ENCODE measurements at places on chromosomes 5 and 9.

GRCh38 chr5:143025971-143026370 lies 255.8 kb downstream of the ARHGAP26 start:
- no peak for DNase-seq

DNA sequence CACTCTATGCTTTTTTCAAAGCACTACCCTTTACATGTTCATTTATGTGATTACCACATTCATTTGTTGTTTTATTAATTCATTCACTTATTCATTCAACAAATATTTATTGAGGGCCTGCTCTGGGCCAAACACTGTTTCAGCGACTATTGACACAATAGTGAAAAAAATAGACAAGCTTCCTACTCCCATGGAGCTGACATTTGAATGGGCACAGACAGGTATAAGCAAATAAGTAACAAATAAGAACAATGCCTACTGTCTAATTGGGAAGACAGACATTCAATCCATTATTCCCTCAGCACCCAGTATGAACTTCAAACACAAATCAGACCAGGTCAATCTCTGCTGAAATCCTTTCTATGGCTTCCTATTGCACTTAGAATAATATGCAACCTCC lies 156.9 kb upstream of the NR3C1 start:
- DNase-seq: no peak

GRCh38 chr5:160341309-160341870 lies 29.0 kb upstream of the CCNJL start:
- DNase-seq: no peak

DNA sequence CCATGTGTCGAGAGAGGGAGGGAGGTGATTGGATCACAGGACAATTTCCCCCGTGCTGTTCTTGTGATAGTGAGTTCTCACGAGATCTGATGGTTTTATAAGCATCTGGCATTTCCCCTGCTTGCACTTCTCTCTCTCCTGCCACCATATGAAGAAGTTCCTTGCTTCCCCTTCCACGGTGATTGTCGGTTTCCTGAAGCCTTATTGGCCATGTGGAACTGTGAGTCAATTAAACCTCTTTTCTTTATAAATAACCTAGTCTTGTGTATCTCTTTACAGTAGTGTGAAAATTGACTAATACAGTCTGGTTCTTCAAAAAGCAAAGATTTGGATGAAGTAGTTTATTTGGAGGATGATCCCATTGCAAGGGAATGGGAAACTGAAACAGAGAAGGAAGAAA lies 11.3 kb upstream of the MIER3 start:
- no peak for DNase-seq

GRCh38 chr5:2701592-2701991 lies 49.9 kb downstream of the IRX2 start:
- DNase-seq: no peak

DNA sequence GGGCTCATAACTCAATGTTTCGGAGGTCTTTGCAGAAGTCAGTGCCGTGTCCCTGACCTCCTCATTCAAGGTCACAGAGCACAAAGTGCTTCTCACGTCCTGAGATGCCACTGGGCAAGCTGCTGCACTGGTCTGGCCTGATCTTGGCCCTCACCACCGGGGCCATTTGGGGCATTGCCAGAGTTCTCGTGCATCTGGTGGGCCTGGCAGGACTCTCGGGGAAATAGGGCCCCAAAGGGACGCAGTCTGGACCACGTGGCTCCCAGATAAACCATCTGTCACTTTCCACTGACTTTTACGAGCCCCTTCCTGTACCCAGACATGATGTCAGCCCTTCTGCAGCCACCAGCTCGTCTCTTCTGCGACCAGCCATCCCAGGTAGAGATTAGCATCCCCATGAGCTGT lies 54.8 kb downstream of the HRH2 start:
- no peak for DNase-seq

- no peak for DNase-seq
Measured at GRCh38 chr5:109413458-109413857, 3.7 kb upstream of the PJA2 start.

DNA sequence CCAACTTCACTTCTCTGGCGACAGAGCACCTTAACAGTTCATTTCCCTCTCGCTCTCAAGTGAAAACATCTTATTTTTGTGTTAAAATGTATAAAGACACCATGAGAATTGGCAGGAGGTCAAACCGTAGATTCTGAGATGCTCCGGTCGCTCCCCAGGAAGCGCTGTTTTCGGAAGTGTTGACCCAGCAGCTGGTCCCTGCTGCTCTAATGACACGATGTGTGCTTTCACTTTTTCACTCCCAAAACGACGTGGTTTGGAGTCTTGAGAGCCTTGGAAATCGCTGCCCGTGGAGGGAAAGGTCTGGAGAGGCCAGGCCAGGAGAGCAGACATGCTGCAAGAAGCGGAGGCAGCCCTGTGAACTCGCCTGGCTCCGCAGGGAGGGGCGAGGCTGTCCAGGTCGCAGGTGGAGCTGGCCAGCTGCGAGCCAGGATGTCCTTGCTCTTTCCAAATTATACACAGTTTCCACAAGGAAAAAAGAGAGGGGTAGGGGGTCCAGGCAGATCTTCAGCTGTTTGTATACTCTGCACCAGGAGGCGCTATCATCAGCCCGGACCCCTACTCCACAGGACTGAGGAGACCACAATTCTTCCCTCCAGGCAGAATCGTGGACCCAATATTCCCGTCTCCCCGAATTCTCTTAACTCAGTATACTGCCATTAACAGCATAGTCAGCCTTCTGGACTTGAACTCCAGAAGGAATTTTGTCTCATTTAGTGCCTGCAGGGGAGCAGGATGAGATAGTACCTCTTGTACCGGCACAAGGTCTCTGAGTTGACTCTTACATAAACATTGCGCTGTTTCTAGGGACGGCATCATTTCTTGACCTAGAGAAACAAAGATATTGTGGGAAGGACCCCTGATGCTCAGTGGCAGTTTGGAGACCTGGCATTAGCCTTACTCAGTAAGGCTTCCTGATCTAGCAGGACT lies 248.6 kb upstream of the ANKRD55 start:
- no peak for DNase-seq

GRCh38 chr5:119274767-119275130 lies 81.1 kb upstream of the TNFAIP8 start:
- no peak for DNase-seq

DNA sequence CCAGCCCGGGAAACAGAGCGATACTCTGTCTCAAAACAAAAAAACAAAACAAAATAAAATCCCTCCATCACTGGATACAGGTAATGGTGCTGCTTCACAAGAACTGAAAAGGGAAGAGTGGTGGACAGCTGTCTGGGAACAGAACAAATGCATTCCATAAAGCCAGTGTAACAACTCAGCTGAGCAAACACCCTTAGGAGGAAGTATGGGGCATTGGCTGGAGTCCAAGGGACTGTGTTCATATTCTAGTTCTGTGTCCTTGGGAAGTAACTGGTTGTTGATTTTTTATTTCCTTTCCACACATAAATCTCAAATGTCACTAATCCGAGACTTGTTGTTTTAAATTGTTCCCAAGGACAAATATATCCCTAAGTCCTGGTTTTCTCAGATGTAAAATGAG lies 38.3 kb downstream of the HTR1A start:
- DNase-seq: no peak

- no peak for DNase-seq
Measured at GRCh38 chr9:115071176-115071575, 46.8 kb downstream of the TNC start.

- no peak for DNase-seq
Measured at GRCh38 chr5:61401726-61402125, 69.7 kb downstream of the ZSWIM6 start.

- DNase-seq: no peak
Measured at GRCh38 chr5:92309336-92309991, 926.3 kb upstream of the ARRDC3 start.

DNA sequence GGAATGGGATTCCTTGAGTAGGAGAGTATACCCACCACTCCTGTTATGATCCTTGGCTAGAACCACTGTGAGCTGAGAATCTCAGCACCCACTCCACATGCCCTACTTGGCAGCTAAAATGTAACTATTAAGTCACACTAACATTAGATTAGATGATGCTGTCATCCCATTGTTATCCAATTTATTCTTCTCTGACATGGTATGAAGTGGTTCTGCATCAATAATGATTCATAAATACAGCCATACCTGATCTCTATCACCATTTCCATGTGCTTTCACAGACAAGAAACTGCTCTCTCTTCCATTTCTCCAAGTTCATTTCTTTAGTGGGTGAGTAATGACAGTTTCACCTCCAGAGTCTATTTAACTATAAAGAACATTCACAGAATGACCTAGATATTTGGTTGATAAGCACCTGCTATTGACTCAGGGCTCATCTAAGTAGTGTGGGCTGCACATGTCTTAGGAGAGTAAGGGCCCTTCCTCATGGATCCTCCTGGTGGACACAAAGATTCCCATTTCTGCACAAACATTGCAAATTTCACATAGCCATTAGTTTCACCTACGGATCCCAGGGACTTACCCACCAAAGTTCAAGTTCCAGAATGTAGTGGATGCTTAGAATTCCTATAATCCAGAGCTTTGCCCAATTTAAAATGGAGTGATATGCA lies 187.9 kb downstream of the EBF1 start:
- DNase-seq: no peak

GRCh38 chr9:3646226-3646625 lies 120.4 kb upstream of the RFX3 start:
- DNase-seq: no peak
